ENCODE measurements at places on chromosomes 6 and 20.

GRCh38 chr6:131167773-131168172, 32.5 kb downstream of the AKAP7 start:
- DNase-seq: no peak

DNA sequence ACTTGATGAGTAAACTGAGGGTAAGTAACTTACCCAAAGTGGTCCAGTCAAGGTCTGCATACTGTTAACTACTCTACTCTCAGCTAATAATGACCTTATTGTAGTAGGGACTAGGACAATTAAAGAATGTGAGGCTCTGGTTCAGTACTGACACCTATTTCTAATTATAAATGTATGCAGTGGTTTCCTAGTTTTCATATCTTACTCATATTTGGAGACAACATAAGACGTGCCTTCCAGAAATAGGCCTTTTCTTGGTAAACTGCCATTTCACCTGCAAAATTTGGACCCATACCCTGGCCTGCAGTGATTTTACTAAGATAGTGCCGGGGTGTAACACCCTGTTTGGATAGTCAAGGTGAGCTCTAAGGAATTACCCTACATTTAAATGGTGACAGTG, 24.7 kb downstream of the GJA1 start:
- no peak for DNase-seq

DNA sequence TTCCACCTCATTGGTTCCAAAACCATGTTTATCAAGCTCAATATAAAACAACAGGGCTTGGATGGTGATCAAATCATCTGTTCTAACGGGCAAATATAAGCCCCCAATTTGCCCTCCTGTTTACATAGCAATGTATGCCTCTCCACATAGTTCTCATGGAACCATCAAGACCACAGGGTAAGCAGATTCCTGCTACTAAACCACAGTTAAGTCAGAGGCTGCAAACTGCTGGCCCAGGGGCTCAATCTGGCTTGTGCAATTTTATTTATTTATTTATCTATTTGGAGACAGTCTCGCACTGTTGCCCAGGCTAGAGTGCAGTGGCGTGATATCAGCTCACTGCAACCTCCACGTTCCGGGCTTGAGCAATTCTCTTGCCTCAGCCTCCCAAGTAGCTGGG, 18.9 kb upstream of the MTHFD1L start:
- DNase-seq: no peak

DNA sequence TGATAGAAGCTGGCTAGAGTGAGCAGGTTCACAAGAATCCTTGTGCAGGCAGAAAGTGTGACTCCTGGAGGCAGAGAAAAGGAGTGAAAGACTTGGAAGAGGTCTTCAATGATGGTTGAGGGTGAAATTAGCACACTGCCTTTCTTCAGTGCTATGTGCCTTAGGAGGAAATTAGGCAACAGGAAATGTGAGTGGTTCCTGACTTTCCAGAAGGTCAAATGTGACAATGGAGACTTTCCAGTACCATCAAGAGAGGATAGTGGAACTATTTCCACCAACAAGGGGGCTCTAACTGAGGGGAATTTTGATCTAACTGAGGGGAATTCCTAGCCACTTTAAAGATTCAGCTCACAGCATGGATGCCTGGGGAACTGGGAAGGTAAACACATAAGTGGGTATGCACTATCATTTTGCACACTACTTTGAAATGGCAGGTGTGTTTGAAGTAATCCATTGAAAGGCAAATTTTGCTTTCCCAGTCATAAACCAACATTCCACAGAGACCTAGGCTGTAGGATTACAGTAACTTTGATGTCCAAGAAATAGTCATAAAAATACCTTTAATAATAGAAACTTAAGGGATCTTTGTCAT, 90.0 kb downstream of the PERP start:
- DNase-seq: no peak

GRCh38 chr20:19975436-19975799, 41.7 kb upstream of the NAA20 start:
- peak; percentile 48 for DNase-seq

- DNase-seq: no peak
Measured at GRCh38 chr20:4088766-4089165, 73.4 kb upstream of the RNF24 start.
